Smooth muscle cell of the brain vasculature (primary cell): ENCODE measurements at places on chromosomes 13 and 19.

DNA sequence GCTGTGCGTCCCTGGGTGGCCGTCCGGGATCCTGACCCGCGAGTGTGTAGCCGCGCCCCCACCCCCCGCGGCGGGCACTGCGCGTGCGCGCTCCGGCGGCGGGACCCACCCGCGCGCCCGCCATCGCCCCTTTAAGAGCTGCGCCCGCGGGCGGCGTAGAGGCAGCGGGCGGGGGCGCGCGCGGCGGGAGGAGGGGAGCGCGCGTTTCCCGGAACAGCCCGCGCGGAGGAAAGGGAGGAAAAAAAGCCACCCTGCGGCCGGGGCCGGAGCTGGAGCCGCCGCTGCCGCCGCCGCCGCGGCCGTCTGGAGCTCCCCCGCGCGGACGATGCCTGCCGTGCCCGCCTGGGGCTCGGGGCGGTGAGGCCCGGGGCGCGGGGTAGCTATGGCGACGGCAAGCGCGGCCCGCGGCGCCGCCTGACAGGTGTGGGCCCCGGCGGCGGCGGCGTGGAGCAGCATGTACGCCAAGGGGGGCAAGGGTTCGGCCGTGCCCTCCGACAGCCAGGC, at the start of gene SSBP4:
TSS of gene SSBP4 (plus strand) at position 204 of the 504 bp plus-strand sequence. CDS start at position 455, 251 bp downstream.
- DNase-seq: no peak

DNA sequence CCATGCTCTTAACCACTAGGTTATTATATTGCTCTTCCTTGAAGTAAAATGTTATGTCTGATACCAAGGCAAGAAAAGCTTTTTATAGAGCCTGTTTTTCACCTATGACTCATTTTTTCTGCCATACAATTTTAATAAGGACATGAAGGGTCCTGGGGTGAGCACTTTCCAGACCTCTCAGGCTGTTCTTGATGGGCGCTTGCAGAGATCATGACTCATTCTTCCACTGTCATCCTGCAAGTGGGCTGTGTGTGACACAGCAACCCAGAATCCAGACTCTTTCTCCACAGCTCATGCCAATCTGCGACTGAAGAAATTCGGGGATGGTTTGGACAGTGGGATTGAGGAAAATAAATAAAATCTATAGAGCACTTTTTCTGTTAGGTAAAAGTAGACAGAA, 506.7 kb upstream of the NBEA start:
- no peak for DNase-seq

GRCh38 chr19:47002106-47002766, 17.4 kb upstream of the NPAS1 start:
- DNase-seq: no peak

- DNase-seq: peak; percentile 3
These were observed 16.1 kb downstream of the LGALS16 start for GRCh38 chr19:39671739-39672363.

DNA sequence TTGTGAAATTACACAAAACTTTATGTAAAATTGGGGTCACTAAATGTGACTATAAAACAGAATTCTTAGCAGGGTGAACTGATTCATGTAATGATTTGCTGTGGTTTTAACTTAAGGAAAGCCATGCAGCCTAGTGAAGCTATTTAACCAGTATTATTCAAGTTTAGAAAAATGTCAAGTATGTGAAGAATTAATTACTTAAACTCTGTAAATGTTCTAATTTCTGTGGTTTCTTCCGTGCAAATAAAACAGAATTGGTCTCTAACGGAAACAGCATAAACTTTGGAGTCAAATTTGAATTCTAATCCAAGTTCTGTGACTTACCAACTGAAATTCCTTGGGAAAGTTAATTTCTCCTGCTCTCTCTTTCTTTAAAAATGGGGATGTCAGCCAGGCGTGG, 13.3 kb downstream of the CDC16 start:
- DNase-seq: no peak

- no peak for DNase-seq
These were observed 205.5 kb downstream of the USP12 start for GRCh38 chr13:26965952-26966700.

- no peak for DNase-seq
These were observed 25.0 kb downstream of the HNRNPM start for GRCh38 chr19:8469613-8470368.

GRCh38 chr13:113013303-113013702, 44.3 kb downstream of the MCF2L start:
- no peak for DNase-seq

GRCh38 chr13:66225072-66225471, 1005.1 kb downstream of the PCDH9 start:
- DNase-seq: no peak

- DNase-seq: peak; percentile 73
These were observed 44.1 kb upstream of the RANBP3 start for GRCh38 chr19:6021878-6022569.

DNA sequence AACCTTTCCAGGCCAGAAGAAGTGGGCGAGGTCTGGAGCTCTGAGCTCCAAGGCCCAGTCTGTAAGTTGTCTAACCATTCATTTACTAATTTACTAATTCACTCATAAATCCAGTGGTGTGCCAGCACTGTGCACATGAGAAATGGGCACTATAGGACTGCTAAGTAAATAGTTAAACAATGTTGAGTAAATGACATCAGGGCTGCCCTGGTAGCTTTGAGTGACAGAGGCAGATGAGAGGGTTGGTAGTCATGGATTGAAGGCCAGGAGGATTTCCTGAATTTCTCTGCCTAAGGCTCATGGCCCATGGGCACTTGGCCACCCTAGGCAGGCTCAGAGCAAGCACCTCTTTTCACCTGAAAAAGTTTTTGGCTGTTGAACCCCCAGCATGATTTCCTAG, 216.9 kb upstream of the RXFP2 start:
- no peak for DNase-seq

- DNase-seq: peak; percentile 49
These were observed 20.2 kb upstream of the ERVV-1 start for GRCh38 chr19:52993342-52994178.

- DNase-seq: no peak
These were observed 4.4 kb downstream of the GADD45GIP1 start for GRCh38 chr19:12952488-12953137.

- no peak for DNase-seq
These were observed 1.4 kb downstream of the UHRF1 start for GRCh38 chr19:4910594-4911281.

DNA sequence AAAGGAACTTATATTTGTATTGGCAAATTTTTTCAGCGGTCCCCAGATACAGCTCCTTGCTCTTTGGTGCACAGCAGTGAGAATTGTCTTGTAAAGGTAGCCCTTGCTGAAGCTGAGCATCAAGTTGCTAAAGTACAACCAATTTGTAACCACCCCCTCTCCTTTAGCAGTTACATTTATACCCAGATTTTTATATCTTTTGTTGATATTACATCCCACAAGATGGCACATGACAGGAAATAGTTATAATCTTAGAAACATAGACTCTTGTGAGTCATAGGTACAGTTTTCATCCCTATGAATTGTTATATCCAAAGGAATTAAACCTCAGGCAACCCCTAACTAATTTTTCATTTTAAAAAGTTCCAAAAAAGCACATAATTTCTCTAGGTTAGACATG, 523.0 kb upstream of the SLITRK1 start:
- no peak for DNase-seq

DNA sequence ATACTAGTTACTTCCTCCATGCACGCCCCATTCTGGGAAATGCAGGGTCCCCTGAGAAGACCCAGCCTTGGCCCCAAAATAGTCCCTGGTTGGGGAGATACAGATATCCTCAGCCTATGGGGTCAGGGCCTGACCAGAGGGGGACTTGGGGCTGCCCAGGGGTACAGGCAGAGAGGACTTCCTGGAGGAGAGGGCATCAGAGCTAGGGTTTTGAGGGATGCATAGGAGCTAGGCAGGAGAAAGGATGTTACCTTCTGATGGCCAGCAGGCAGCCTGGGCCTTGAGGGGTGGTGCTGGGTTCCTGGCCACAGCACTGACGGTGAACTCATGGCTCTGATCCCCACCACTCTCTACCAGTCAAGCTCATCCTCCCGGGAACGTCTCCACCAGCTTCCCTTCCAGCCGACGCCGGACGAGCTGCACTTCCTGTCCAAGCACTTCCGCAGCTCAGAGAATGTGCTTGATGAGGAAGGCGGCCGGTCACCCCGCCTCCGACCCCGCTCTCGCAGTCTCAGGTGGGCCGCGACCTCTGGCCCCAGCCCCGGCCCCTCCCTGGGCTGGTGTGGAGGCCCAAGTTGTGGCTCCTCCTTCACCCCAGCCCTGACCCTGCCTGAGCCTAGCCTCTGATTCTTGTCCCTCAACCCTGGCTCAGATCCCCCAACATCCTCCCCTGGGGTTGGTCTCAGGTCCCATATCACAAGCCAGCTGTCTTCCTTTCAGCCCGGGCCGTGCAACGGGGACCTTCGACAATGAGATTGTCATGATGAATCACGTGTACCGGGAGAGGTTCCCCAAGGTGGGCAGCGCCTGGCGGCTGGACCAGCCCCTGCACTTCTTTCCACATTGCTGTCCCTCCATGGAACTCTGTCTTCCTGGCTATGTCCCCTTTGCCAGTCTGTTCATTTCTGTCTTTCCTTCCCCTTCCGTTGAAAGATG, 25.6 kb downstream of the MAST3 start:
- DNase-seq: no peak

- DNase-seq: no peak
These were observed 6.2 kb downstream of the ILF3 start for GRCh38 chr19:10660346-10660745.

- DNase-seq: no peak
These were observed 452.6 kb downstream of the DIAPH3 start for GRCh38 chr13:59710996-59711701.

DNA sequence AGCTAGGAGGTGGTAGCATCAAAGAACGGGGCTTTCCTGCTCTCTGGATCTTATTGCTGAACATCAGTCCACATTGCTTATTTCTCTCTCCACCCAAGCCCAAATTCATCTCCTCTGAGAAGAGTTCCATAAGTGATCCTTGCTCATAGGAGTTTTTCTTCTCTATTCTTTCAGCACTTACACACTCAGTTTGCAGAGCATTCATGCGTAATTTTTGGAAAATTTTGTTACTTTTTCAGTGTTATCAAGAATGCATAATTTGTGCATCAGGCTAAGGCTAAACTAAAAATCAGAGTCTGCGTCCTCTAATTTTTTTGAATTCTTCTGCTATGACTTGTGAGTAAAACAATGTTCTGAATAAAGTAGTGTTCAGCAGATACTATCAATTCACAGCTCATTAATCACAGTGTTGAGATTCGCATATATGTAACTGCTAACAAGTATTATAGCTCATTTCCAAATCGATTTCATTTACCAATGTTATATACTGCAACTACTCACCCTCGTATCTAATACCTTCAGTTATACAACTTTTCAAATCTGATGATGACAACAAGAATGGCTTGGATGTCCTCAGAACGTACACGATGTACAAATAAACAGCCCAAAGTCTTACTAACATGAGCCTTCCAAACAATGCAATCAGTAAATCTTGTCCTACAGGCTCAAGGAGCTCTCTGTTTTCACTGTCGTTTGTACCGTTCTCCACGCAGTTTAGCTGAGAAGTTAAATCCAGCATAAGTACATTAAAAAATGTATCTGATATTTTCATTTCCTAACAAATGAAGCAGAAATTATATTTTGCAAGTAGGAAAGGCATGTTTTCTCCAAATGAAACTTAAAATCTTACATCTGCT, 36.4 kb upstream of the STARD13 start:
- no peak for DNase-seq

- DNase-seq: no peak
These were observed 933.4 kb downstream of the SLITRK6 start for GRCh38 chr13:84865783-84866221.

DNA sequence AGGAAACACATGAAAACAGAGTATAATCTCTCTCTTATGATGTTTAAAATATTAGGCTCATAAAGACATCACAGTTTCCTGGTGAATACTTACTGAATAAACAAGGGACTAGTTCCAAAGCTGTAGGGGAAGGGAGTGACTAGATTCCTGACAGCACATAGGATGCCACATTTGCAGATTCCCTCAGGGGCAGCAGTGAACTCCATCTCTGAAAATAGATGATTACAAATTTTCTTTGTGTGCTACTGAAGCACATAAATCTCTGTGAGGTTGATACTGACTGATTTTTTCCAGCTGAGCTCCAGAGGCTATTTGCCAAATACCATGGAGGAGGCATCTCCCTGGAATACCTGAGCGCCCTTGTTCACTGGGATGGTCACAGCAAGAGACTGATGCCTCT, 77.3 kb downstream of the FGF9 start:
- no peak for DNase-seq

GRCh38 chr19:55699221-55699620, 24.2 kb downstream of the EPN1 start:
- DNase-seq: no peak

GRCh38 chr19:42214810-42215485, 2.5 kb downstream of the DEDD2 start:
- no peak for DNase-seq

GRCh38 chr13:76449716-76450115, 436.5 kb downstream of the KCTD12 start:
- no peak for DNase-seq

- DNase-seq: no peak
These were observed 1697.7 kb downstream of the EFNB2 start for GRCh38 chr13:104837756-104838155.

GRCh38 chr19:48303866-48304265, 21.5 kb upstream of the EMP3 start:
- no peak for DNase-seq

DNA sequence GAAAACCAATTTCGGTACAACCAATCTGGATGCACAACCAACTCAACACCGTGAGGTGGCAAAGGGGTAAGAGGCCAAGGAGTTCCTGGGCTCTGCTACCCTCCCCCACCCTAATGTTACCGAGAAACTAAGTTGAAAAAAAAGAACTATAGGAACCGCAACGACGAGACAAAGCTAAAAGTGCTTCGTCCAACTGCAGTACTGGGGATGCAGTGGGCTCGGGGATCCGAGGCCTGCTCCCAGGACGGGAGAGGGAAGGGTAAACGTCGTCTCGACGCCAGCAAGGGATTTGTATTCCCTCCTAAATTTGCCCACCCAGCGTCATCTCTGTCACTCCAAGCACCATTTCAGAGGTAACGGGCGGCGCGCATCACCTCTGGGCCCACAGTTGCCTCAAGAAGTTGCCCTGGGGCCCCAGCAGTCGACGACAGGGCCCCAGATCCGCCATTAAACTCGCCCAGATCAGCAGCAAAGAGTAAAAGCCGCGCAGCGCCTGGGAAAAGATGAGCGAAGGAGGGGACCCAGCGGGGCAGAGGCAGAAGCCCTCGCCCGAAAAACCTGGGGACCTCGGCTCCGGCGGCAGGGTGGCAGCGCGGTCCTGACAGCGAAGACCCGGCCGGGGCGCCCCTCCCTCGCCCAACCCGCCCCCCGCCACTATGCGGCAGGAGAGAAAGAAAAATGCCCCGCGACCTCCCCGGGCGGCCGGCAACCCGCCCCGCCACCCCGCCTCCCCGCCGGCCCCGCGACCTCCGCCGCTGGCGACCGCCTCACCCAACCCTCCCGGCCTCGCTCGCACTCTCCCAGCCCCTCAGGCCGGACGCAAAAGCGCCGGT, 752 bp downstream of the ZMYM5 start:
- no peak for DNase-seq

DNA sequence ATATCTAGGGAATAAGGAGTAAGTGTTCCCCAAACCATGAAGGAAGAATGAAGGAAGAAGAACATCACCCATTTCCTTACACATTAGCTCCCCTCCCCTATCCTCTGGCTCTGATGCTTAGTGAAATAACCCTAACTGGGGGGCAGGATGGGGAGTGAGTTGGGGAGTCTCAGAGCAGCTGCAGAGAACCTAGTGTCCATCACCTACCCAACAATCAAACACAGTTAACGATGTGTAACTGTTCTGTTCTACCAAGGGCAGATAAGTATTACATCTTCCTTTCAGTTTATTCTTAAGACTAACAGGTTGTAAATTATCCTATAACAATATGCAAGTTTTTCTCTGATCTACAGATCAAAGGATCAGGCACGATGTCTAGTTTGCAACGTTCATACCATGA, 12.8 kb downstream of the ELF1 start:
- no peak for DNase-seq

- peak; percentile 24 for DNase-seq
These were observed 73.8 kb downstream of the MAP4K1 start for GRCh38 chr19:38543807-38544568.
